ENCODE measurements at places on chromosomes 7 and 10. TPM values are rescaled to one million over a fixed set of nuclear protein-coding genes. Genes with fewer than 3 reads are reported as not detected.

Gene BHLHA15
- 0.79 TPM for total RNA-seq

Gene GSTO2
- total RNA-seq: 3.3 TPM

Gene POLR2J2
- 16.4 TPM for total RNA-seq

Gene CALHM1
- not detected for total RNA-seq

All from PC-9 (cell line).